EL (cell line): ENCODE measurements at places on chromosomes 3 and 15.

DNA sequence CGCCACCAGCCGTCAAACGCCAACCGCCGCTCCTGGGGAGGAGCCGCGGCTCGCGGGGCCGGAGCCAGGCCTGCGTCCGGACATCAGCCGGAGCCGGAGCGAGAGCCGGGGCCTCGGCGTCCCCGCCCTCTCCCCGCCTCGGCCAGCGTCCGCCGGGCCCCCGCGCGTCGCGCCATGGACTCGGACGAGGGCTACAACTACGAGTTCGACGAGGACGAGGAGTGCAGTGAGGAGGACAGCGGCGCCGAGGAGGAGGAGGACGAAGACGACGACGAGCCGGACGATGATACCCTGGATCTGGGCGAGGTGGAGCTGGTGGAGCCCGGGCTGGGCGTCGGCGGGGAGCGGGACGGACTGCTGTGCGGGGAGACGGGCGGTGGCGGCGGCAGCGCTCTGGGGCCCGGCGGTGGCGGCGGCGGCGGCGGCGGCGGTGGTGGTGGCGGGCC is 359 bp downstream of the ARIH1 start:
- no peak for DNase-seq

DNA sequence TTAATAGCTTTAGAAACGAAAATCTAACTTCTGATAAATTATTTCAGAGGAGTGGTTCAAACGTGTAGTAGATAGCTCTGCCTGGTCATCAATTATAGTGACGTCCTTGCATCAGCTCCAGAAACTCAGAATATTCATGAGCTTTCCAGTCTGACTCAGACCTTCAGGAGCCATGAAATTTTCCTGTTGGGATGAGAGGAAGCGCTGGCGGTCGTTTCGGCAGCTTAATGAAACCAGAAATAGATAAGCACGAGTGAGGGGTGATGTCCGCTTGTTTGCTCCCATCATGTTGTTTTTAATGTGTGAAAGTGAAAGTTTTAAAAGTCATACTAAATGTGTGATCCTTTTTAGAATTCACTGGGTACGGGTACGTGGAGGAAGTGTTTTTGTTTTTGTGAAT is 141.1 kb downstream of the PGPEP1L start:
- peak; percentile 68 for DNase-seq

- no peak for DNase-seq
These were observed 14.4 kb downstream of the POLR2M start for GRCh38 chr15:57720867-57721266.

- DNase-seq, result no peak
These were observed 66.6 kb downstream of the DUT start for GRCh38 chr15:48397841-48398240.

DNA sequence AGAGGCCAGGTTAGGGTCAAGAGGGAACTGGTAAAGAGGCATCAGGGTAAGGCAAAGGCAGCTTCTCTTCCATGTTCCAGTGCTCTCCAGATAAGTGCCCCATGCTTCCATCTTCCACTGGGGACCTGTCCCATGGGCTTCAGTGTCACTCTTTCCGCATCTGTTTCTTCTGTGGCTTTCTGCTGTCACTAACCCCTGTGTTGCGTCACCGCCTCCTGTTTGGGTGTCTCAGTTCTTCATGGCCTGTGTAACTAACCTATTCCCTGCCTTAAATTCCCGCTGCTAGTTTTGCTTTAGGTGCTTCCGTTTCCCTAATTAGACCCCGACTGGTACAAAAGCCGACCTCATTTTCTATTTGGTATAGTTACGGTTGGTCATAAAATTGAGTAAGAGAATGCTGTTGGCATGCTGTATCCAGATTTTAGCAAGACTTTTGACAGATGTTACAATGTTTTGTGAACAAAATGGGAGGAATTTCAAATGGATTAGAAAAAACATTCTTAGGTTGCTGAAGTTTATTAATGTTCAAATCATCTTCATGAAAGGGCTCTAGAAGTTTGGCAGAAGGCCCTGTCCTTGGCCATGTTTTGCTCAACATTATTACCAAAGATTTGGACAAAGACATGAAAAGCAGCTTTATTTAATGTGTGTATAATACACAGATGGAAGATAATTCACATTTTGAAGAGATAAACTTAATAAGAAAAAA is 245.3 kb downstream of the BBX start:
- DNase-seq, result no peak

- no peak for DNase-seq
These were observed 64.2 kb upstream of the CFAP161 start for GRCh38 chr15:81069909-81070308.

- DNase-seq, result peak; percentile 34
These were observed 18.1 kb downstream of the ARRDC4 start for GRCh38 chr15:97978401-97979139.

GRCh38 chr3:126971891-126972351 is 11.0 kb upstream of the PLXNA1 start:
- peak; percentile 23 for DNase-seq

GRCh38 chr3:120353463-120353862 is 4.3 kb upstream of the LRRC58 start:
- DNase-seq, result no peak

GRCh38 chr15:71549091-71549490 is 261.3 kb upstream of the NR2E3 start:
- DNase-seq, result no peak

DNA sequence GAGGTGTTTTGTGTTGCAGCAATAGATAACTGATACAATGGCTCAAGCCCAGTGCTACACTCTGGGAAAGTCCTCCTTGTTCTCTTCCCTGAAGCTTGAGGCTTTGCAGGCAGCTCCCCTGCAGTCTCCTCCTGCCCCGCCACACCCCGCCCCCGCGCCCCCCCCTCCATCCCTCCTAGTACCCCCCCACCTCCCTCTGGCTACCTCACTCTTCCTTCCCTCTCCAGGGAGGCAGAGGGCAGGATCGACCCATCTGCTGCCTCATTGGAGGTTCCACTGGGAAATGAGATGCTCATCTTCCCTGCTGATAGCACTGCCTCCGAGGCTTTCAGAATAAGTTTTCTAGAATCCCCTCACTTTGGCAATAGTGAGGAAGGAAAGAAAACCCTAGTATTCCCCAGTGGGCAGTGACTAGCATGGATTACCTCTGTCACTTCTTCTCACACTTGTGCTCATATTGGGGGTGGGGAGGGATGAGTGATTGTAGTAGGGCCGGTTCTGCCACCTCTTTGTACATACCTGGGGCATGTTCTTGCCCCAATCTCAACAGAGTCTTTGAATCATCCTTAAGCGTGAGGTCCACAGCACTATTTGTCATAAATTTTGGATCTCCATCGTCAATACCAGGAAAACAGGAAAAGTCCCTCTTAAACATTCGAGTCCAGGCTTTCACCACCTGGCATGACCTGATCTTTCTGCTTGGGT is 16.3 kb upstream of the RAB7A start:
- no peak for DNase-seq

DNA sequence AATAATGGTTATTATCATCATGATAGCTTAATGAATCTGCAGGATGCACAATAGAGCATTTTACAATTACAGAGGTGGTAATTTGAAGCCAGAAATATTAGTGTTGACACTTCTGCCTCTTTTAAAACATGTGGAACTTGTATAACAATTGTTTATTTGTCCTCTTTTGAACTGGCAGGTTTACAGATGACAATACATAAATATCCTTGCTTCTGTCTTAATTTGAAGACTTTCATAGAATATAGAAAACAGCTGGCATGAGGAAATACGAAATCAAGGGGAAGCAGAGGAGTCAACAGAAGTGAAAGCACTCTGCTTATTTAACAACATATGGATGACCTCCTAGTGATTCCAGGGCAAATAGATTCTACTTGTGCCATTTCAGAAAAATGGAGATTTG is 270.5 kb upstream of the SGO1 start:
- DNase-seq, result no peak

DNA sequence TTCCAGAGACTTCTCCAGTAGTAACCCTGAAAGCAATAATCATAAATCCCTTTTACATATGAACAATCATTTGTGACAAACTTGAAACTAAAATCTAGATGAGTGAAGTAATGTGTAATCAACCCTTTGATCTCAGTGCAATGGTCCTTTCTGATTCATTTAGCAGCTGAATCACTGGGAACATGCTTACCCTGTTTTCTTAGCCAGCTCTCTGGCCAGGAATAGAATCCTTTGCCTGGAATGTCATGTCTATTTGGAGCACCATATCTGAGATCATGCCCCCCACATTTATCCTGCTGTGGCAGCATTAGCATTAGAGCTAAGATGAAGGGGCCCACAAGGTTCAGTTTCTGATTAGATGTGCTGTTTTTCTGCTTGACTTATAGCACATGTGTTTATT is 309.8 kb downstream of the OXSM start:
- DNase-seq, result no peak

DNA sequence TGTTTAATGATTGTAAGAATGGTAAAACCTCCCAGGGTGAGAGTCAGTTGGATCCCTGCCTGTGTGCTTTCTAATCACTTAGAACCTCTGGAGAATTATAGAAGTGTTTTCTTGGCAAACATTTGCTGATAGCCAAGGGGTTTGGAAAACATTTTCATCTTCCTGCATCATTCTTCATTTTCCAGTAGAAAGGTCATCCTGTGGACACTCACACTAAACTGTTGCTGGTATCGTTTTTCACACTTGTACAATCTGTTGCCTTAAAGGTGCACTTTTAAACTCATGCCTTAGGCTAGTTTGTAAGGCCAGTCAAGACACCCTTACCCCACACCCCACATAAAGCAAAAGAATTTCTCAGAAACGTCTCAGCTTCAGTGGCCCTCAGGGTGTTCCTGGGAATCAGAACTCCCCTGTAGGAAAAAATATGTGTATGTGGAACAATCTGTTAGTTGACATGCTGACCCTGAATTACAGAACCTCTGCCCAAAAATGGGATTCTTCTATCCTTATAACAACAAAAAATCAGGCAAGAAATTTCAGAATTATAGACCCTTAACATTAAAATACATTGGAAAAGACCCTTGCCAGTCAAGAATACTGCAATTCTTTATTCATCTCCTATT is 5.8 kb upstream of the PLD1 start:
- DNase-seq, result peak; percentile 57

DNA sequence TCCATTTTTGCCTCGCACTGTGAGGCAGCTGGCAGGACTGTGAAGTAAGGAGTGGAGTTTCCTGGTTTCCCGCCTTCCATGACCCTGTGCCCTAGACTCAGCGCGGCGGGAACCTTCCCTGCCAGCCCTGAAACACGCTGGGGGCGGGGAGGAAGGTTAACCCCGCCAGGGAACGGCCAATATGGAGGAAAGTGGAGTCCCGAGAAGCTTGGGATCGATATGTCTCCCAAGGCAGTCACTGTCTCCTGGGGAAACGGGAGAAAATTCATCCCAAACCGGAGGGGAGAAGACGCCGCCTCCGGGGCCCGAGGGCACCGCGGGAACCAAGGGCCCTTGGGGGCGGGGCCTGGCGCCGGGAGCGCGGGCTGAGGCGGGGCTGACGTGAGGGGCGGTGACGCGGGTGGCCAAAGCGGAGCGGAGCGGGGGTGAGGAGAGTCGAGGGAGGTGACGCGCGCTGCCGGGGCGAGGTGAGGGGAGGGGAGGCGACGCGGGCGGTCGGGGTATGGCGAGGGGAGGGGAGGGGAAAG is at the start of gene HMCES:
HMCES (plus strand) TSS at position 432 of the 527 bp plus-strand sequence. CDS start 863 bp downstream, outside the sequence.
- peak; percentile 91 for DNase-seq

GRCh38 chr3:170270282-170270881 is 48.2 kb downstream of the PRKCI start:
- DNase-seq, result no peak

GRCh38 chr15:29656636-29657475 is 165.4 kb downstream of the TJP1 start:
- no peak for DNase-seq

GRCh38 chr3:123705488-123706285 is 120.8 kb upstream of the HACD2 start:
- no peak for DNase-seq

DNA sequence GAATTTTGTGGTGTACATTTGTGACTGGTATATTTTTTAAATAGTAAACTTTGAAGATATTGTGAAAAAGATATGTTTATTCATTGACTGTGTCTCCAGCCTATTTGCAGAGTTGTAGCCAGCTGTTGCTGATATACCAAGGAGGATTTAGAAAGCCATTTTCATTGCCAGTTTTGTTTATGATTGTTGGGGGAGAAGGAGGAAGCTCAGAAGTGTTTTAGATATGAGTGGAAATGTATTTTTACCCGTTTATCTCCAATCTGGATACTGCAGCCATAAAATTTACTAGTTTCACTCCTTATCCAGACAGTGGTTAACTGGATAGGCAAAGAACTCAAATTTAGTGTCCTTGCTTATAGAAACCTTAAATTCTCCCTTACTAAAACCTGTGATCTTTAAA is 18.8 kb downstream of the ATP11B start:
- DNase-seq, result no peak

DNA sequence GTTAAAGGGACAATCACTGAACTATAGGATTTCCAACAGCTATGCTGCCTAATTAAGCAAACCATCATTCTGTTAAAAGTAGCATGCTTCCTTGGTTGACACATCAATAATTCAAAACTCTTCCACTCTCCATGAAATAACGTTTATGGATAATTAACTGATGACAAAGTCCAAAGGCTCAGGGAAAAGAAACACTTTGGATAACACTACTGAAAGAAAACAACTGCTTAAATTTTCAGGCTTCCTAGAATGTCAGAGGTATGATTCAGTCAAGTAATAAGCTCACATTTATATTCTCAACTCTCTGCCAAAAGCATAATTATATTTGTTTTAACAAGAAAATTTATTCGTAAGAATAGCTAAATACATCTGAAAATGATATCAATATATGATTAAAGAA is 49.6 kb downstream of the WDR72 start:
- no peak for DNase-seq

DNA sequence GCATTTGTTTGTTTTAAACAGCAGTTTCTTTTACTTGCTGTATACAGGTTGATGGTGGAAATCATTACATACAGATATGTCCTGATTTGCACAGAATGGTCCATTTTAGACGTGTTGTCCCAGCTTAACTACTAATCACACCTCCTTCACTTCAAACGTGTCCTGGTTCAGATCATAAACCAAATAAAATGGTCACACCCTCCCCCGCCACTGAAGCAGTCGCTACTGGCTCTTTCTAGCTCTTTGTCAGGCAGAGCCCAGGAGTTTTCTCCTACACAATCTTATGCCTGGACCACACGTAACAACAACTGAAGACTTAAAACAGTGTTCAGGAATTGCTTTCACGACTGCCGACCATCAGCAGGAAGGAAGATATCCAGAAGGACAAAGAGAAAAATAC is 73.6 kb downstream of the MESD start:
- DNase-seq, result no peak

GRCh38 chr3:107025961-107026360 is 351.3 kb upstream of the CCDC54 start:
- DNase-seq, result no peak

DNA sequence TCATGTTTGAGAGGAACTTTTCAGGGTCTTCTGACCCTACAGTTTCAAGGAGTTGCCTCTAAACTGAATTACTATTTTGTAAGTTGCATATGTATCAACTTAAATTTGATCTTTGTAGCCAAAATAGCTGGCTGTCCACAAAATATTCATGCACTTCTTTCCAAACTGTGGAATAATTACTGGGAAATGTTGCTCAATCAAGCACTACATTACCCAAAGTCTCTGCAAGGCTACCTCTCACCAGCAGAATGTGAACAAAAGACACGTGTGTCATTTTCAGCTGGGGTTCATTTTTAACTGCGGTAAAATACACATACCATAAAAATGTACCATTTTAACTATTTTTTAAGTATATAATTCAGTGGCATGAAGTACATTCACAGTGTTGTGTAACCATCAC is 320.4 kb downstream of the CTNNB1 start:
- no peak for DNase-seq

GRCh38 chr3:74001436-74001835 is 376.7 kb upstream of the PDZRN3 start:
- no peak for DNase-seq

GRCh38 chr3:129034642-129035041 is 25.9 kb upstream of the GP9 start:
- DNase-seq, result no peak
